ENCODE measurements at places on chromosomes 3 and 15.

- no peak for DNase-seq
These were observed at the start of gene NLGN1 for GRCh38 chr3:173397161-173398110. TSS of gene NLGN1 (plus strand) at chr3:173397744.

GRCh38 chr3:71629711-71630110 is 46.2 kb upstream of the FOXP1 start:
- no peak for DNase-seq

DNA sequence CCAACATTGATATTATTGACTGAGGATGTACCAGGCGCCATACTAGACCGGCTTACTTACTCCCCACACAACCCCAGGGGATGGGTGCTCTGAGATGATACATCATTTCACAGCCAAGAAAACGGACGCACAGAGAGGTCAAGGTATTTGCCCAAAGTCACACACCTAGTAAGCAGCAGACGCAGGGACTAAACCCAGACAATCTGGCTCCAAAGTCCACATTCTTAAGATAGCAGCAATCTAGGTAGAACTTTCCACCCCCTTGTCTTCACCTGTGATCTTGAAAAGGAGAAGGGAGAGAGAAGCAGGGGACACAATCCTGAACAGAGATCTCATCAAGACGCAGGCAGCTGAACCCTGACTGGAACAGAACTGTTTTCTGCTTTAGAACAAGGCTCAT is 200.6 kb downstream of the XXYLT1 start:
- DNase-seq, result no peak

DNA sequence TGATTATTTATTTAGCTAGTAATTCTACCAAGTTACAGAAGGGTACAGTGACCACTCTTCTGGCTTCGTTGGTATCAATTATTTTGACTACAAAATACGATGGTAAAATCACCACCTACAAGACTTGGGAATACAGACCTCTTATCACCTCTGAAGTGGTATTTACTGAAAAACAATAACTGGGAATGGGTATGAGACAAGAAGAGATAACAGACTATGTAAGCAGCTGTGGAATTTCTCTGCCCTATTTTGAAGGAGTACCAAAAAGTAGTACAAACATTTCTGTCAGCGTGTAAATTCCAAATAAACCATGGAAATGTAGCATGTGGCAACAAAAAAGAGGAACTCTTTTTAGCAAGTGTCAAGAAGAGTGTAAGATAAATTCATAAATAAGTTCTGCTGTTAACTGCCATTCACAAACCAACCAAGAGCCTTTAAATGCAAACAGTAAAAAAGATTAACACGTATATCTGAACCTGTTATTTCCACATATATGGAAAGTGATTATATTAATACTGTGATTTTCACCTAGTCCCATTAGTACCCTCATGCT is 77.0 kb upstream of the SLC12A8 start:
- no peak for DNase-seq

- no peak for DNase-seq
These were observed 95.7 kb downstream of the HHLA2 start for GRCh38 chr3:108391917-108392593.

DNA sequence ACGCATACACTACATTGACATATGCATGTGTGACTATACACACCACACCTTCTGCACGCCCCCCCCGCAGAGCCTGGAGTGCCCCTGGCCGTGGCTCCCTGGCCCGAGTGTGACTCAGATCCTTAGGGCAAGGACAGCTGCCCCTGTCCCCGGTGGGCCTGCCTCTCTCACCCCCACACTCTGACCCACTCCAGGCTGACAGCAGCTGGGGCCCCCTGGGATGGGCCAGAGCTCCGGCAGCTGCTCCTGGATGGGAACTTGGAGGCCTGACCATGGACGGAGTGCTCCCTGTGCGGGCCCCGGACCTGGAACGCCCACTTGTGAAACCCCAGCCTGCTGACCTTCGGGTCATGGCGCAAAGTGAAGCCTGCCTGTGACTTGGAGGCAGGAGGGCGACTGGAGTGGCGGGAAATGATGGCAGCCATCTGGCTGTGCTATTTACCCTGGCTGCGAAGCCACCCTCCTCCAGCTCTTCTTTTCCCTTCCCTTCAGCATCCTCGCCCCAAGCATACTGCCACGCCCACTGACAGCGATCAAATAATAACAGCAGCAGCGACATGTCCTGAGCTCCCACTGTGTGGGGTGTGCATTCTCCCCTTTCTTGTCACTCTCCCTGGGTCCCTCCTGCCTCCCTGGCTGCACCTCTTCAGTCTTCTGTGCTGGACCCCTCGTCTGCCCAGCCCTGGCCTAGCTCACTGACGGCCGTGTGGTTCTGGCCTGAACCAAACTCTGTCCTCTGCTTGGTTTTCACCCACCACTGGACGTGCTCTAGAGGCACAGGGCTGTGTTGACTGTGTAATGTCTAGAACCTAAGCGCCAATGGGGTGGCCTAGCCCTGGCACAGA is 90.7 kb upstream of the MEF2A start:
- no peak for DNase-seq

DNA sequence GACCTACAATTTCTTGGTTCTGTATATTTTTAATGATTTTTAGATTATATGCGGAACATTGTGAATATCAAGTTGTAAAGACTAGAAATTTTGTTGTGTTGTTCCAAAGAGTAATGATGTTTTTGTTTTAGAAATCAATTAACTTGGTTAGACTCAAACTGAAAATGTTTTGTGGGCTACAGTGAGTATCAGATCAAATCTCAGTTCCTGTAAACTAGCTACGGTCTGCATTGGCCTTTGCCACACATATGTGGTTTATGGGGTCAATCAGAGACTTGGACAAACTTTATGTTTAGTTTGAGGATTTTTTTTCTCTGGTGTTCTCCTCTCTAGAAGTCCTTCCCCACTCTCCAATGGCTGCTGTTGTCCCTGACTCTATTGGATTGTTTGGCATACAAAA is 308.0 kb upstream of the THRB start:
- DNase-seq, result no peak

DNA sequence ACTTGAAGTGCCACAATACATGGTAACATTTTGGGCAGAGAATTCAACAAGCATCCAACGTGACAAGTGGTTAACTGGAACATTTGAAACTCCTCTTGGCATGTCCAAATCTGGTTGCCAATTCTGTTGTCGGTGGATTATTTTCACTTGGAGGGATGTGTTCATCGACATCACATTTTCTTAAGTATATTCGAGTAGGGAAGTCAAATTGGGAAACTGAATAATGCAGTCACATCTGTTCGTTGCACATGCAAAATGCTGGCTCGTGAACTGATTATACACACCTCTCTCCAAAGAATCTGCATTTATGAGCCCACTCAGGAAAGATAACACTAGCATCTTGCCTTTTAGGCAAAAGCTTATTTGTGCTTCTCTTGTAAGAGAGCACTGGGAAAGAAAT is 139.7 kb downstream of the LIPC start:
- no peak for DNase-seq

DNA sequence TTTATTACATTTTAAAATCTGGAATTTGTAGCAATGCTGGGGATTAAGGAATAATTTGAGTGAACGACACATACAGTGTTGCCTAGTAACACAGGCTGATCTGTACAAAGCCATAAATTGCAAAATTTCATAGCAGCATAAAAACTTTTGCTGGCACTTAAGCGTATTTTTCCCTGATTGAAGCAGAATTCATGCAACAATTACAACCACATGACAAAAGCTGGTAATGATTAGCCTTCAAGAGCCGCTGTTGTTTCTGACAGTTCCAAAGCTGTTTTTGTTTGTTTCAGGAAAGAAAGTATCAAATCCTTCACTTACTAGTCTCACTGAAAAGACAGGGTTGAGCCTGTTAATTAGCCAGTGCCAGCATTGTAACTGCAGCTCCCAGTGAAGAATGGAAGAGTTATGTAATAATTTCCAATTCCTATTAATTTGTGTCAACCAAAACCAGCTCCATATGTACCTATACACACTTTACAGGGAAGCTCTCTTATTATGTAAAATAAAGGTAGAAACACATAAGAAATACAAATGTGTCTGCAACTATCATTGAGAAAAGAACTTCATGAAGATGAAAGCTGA is 60.7 kb downstream of the AGTR1 start:
- no peak for DNase-seq

DNA sequence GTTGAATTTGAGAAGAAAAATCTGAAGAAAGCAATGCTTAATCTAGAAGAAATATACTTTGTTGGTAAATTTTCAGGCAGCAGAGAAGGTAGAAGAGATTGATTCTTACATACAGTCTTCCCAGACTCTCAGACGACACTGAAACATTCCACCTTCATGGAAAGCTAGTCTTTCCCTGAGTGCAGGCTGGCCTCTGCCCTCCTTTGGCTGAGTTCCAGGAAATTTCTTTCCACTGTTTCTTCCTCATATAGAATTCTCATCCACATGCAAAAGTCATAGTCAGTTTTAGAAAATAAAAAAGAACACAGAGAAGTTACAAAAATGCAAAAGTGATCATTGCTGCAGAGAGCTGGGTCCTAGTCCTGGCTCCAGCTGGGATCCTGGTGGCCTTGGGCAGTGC is 142.5 kb upstream of the PRR23C start:
- no peak for DNase-seq

DNA sequence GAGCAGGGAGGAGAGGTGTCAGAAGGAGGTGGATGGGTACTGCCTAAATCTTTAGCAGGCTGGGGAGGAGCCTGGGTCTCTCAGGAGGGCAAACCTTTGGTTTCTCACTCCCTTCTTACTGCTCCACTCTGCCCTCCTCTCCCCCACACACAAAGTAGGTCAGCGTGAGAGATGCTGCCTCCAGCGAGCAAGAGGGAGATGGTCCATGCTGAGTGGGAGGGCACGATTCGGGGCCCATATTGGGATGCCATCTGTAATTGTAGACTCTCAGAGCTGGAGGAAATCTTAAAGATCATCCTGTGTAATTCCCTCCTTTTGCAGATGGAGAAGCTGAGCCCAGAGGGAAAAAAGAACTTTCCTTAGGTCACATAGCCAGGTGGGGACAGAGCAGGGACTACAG is 34.2 kb upstream of the SYN2 start:
- DNase-seq, result no peak

DNA sequence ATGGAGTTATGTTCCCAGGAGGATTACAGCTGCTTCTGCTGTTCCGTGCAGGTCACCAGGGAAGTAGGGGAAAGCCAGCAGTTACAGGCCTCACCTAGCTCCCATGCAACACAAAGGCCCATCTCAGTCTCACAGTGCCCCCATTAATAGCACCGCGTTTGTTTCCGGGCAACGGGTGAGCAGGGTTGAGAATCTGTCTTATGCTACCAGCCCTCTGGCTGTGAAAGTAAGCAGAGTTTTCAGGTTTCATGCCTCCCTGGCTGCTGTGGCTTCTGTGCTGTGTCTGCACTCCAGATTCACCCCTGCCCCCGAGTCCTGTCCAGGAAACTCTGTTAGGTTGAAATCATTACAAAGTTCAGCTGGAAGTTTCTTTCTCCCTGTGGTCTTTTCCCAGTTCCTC is 254.4 kb upstream of the GPR149 start:
- DNase-seq, result no peak

- no peak for DNase-seq
These were observed 1.1 kb downstream of the CCR2 start for GRCh38 chr3:46354984-46355383.

- peak; percentile 18 for DNase-seq
These were observed at the start of gene HRH1 for GRCh38 chr3:11154036-11154952. TSS of gene HRH1 (plus strand) at chr3:11154493. CDS start at chr3:11259038, 104,545 bp downstream.

DNA sequence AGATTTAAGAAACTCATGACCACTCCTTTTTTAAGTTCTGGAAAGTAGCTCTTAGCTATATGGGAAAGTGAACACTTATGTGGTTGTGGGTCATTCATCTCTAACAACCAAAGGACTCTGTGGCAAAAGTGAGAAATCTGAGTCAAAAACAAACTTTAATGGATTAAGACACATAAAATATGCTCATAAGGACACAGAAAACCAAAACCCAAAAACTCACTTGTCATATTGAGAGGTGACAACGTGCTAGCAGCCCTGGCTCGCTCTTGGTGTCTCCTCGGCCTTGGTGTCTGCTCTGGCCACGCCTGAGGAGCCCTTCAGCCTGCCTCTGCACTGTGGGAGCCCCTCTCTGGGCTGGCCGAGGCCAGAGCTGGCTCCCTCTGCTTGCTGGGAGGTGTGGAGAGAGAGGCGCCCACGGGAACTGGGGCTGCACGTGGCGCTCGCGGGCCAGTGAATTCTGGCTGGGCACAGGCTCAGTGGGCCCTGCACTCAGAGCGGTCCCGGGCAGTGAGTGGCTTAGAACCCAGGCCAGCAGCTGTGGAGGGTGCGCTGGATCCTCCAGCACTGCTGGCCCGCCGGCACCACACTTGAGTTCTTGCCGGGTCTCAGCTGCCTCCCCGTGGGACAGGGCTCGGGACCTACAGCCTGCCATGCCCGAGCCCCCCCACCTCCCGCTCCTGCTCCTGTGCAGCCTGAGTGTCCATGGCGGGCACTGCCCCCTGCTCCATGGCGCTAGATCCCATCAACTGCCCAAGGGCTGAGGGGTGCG is 30.3 kb upstream of the SKIL start:
- no peak for DNase-seq

DNA sequence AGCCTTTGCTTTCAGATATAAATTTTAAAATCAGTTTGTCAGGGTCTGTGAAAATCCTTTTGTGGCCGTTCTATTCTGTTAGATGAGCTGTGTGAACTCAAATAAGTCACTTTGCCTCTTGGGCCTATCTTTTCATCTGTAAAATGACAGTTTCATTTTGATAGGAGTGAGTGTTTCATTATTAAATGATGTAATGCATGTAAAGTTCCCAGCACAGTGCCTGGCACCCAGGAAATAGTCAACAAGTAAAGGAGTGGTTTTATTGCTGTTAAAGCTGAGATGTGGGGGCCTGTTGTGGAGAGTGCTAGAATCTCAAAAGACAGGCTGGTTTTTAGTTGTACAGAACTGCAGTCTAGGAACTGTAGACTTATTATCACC is 394.5 kb upstream of the CFAP20DC start:
- DNase-seq, result no peak

DNA sequence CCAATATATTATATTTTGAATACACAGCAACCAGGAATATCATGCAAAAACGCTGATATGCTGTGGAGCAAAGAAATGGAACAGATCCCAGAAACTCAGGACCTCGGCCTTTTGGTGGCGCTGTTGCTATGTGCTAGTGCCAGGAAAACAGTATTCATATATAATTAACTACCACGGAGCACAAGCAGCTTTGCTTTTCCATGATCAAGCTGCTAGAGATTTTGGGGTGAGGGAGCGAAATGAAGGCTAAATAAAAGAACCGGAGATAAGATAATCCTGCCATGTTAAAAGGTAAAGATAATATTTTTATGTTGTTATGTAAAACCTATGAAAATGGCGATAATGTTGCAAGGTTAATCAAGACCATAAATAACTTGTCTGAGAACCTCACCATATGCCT is 157.7 kb upstream of the FAM3D start:
- DNase-seq, result no peak

DNA sequence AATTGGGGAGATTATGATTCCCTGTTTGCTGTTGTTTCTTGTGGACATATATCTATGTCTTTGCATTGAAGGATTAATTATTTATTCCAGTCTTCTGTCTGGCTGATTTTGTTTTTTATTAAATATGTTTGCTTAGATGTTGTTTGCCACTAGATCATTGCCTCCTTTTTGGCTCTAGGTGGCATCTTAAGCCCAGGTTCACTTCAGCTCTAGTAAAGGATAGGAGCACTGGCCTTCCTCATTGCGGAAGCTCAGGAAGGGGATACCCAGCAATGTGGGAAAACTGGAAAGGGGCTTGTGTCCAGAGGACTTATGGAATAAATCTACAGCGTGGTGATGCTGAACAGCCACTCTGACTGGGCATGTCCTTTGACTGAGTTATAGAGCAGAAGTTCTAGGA is 821.6 kb downstream of the PDCD6IP start:
- no peak for DNase-seq
